ENCODE measurements at places on chromosomes 5 and 9. TPM values are rescaled to one million over a fixed set of nuclear protein-coding genes. Genes with fewer than 3 reads are reported as not detected.

DNA sequence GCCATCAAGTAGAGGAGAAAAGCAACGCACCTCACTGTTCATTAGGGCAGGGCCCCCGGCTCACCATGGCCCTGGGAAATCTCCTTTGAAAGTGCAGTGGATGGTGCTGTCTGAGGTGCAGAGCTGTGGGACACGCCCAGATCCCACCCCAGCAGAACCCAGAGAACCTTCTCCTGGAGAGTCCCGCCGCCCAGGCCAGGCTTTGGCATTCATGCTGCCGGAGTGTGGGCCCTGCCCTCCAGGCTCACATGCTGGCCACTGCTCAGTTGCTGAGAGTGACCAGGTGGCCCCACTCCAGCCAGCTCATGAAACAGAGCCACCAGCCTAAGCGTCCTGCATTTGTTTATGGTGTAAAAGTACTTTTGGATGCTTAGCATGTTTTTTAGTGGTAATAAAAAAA lies 23.8 kb upstream of the LRRC14B start:
- DNase-seq = no peak

GRCh38 chr5:130090569-130091270 lies 186.5 kb downstream of the CHSY3 start:
- DNase-seq = no peak

GRCh38 chr5:66904189-66904588 lies 292.4 kb downstream of the CD180 start:
- DNase-seq = no peak

DNA sequence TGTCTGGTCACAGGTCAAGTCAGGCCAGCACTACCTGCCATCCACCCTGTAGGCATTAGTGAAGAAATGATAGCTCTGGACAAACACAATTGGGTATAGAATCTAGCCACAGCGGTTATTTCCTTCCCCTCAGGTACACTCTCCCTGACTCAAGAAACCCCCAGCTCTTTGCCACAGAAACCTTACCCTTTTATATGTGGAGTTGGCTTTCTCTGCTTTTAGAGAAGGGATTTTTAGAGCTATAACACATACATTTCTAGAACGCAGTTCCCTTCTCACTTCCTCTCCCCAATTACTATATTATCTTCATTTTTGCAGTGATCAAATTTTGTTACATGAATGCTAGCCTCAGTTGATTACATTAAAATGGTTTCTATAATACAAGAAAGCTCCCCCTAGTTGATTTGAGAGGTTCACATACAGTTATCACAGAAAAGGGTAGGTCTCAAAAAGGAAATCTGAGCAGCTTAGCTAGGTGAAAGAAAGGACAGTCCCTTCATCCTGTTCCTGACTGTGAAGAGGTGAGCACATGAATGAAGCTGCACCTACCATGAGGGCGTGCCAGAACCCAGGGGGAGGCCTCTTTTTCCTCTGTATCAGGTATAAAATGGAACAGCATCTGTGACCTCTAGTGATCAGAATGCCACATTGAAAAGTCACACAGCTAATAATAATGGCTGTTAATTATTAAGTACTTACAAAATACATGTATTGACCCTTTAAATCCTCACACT lies 425.6 kb downstream of the KIAA0825 start:
- DNase-seq = no peak

DNA sequence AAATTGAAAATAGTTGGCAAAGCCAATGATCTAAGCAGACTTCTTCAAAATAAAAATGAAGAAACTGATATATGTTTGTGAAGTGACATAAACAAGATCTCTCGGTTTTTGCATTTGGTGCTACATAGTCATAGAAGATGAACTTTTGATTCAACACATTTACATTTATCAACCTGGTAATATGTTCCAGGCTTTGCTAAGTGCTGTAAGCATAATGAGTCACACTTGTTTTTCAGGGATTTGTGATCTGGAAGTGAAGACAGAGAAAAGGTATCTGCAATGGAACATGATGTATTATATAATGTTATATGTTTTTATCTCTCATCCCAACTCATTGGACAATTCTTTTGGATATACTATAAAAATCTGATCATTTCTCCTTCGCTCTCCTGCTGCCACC lies 801.4 kb downstream of the BRINP1 start:
- no peak for DNase-seq

GRCh38 chr9:136838314-136839228 lies 3.7 kb upstream of the AJM1 start:
- DNase-seq = no peak

GRCh38 chr5:122908108-122908507 lies 62.7 kb downstream of the SNX24 start:
- no peak for DNase-seq

DNA sequence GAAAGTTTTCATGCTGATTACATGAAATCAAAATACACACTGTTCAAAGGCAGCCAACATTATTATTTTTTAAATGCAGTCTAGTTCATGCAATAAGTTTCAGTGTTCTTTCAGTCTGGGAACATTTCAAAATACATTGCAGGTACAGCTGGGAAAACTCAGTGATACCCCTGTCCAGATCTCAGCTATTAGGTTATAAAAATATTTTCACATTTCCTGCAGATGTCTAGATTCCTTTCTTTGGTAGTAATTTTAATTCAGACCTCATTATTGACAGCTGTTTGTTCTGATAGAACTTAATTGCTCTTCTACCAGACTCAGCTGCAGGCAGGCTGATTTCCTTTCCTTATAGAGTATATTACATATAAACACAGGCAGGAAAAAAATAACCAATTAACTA lies 556.8 kb upstream of the DMAC1 start:
- no peak for DNase-seq

GDNF gene
- polyA plus RNA-seq = 0.14 TPM

LMBRD2 gene
- 4.2 TPM for polyA plus RNA-seq

NPR3 gene
- 12.6 TPM for polyA plus RNA-seq

LCNL1 gene
- 2.4 TPM for polyA plus RNA-seq

MYOZ3 gene
- 3.3 TPM for polyA plus RNA-seq
